ENCODE measurements at places on chromosomes 5 and 9. TPM values are rescaled to one million over a fixed set of nuclear protein-coding genes. Genes with fewer than 3 reads are reported as not detected.

Gene C7
- 399 TPM for total RNA-seq

Gene LRRC70
- 0.42 TPM for total RNA-seq

Gene ARL14EPL
- total RNA-seq: not detected

Gene ZMYND19
- total RNA-seq: 8.0 TPM

GRCh38 chr5:151480384-151481293 lies 33.2 kb downstream of the SLC36A1 start:
- no peak for DNase-seq

Data from heart right ventricle (tissue), 16 donors.